NCI-H2171 (cell line): ENCODE measurements at places on chromosomes 4 and X.

DNA sequence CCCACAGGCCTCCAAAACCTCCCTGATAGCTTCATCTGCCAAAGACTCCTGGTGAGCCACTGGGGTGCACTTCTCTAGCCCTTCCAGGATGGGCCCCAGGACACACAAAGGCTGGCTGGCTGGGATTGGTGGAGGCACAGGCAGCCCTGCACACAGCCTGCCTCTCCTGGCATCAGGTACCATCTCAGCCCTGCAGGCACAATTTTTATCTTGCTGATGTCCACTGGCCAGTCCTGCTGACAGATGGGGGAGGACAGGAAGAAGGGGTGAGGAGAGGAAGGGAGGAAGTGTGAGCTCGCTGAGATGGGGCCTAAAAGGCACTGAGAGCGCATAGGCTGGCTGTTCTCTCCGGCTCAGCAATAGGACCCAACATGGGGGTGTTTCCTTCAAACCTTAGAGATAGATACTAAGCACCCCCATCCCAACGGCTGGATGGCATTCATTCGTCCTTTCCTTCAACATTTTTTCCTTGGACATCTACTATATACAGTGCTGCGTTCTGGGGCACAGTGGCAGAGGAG lies 92.7 kb downstream of the PJA1 start:
- DNase-seq = no peak

DNA sequence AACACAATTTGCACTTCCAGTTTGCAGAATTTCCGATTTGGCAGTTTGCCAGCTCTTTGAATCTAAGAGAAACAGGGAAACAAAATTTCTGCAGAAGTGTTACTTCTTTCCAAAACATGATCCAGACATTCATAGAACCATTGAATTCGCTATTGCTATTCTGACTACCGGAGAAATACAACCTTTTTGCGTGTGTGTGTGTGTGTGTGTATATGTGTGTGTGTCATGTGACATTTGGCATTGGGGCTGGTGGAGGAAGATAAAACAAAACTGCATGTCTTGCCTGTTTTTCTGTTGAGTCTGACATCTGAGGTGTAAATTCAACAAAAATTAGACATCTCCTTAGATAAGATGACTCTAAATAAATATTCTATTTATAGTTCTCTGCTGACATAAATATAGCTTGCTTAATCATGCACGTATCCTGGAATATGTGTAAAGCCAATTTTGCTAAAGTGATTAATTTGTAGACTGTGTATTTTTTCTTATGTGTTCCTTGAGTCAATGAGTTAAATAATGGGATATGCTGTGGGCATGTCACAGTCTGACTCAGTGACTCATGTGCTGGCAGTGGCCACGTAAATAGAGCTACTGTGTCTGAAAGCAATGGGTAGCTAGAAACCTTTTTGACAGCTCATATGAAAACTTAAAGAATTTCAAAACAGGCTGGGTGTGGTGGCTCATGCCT lies 98.9 kb downstream of the HPGD start:
- no peak for DNase-seq

DNA sequence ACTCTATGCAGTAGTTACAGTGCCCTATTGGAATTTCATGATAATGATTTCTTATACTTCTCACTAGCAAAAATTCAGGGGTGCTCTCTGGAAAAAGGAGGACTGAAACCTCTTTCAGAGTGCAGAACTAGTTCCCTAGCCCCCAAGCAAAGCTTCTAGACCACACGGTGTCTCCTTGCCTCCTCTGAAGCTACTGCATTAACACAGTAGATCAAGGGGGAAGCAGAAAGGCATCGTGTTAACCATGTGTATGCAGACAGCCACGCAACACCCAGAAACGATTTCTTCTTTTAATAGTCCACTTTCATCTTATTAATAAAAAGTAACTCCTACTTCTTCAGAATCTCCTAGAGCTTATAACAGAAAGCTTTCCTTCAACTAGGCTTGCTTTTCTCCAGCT lies 44.7 kb downstream of the MAML3 start:
- no peak for DNase-seq

- DNase-seq = no peak
Measured at GRCh38 chr4:926538-926937, 5.6 kb downstream of the GAK start.

DNA sequence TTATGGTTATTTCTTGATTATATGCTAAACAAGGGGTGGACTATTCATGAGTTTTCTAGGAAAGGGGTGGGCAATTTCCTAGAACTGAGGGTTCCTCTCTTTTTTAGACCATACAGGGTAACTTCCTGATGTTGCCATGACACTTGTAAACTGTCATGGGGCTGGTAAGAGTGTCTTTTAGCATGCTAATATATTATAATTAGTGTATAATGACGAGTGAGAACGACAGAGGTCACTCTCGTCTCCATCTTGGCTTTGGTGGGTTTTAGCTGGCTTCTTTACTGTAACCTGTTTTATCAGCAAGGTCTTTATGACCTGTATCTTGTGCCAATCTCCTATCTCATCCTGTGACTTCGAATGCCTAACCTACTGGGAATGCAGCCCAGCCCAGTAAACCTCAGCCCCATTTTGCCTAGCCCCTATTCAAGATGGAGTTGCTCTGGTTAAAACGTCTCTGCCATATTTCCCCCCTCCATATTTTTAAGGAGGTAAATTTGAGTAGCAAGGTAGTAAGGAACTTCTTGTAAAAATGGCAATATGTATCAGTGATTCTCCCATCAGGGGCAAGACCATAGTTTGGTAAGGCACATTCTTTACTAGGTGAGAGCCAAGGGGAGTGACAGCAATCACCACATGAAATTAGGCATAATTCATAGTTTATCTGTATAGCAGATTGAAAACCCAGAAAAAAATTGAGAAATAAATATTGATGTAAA lies 2.6 kb downstream of the CXCL2 start:
- no peak for DNase-seq

DNA sequence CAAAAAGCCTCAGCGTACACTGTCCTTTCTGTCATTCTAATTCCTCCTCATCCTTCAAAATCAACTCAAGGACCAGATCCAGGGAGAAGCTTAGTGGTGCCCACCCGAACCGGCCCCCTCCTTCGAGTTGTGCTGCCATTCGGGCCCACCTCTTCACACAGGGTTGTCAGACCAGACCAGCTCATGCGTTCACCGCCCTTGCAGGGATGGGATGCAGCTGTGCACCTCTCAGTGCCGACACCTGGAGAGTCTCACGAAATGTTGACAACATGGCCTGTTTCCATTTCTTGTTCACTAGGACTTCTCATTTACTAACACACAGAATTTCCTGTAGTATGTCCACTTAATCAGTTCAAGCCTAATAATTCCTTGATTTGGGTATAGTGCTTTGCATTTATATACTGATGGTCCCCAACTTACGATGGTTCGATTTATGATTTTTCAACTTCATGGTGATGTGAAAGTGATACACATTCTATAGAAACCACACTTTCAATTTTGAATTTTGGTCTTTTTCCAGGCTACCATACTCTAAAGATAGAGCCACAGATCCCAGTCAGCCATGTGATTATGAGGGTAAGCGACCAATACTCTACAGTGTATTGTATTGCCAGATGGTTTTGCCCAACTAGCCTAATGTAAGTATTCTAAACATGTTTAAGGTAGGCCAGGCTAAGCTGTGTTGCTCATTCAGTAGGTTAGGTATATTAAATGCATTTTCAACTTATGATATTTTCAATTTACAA lies 23.3 kb downstream of the PKD2 start:
- no peak for DNase-seq
